ENCODE measurements at places on chromosomes 6 and 20.

DNA sequence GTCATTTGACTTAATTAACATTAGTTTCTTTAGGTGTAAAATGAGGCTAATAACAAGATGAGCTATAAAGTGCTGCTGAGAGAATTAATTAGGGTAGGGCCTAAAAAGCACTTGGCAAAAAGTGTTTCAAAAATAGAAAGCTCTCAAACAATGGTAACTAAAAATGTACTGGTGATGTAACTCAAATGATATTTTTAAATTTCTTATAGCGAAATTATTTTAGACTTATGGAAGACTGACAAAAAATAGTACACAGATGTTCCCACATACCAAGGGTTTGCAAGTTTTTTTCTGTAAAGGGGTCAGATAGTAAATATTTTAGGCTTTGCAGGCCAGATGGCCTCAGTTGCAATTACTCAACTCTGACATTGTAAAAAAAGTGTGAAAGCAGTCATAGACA lies 190.7 kb upstream of the UFL1 start:
- no peak for DNase-seq

GRCh38 chr6:15386110-15386755 lies 140.4 kb downstream of the JARID2 start:
- no peak for DNase-seq

DNA sequence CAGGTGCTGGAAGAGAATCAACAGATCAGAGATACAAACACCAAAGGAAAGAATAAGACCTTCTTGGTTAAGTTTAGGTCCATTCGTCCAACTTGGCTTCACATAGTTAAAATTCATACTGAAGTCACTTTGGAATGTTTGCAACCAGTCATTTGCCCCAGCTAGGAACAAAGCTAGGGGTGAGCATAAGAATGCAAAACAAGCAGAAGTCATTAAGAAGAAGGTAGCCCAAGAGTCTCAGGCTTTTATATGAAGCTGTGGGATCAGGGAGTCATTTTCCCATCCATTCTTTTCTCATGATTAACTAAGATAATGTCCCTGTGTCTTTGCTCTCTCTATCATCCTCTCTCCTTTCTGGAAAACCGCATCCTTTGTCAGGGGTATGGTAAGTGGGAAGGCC lies 51.5 kb upstream of the TMEM170B start:
- no peak for DNase-seq

DNA sequence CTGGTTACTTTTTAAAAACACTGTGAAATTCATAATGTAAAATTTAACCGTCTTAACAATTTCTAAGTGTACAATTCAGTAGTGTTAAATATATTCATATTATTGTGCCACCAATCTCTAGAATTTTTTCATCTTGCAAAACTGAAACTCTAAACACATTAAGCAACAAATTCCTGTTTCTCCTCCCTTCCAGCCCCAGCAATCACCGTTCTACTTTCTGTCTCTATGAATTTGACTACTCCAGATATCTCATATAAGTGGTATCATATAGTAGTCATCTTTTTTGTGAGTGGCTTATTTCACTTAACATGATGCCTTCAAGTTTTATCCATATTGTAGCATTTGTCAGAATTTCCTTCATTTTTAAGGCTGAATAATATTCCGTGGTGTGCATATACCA lies 44.7 kb downstream of the RSPH3 start:
- no peak for DNase-seq

DNA sequence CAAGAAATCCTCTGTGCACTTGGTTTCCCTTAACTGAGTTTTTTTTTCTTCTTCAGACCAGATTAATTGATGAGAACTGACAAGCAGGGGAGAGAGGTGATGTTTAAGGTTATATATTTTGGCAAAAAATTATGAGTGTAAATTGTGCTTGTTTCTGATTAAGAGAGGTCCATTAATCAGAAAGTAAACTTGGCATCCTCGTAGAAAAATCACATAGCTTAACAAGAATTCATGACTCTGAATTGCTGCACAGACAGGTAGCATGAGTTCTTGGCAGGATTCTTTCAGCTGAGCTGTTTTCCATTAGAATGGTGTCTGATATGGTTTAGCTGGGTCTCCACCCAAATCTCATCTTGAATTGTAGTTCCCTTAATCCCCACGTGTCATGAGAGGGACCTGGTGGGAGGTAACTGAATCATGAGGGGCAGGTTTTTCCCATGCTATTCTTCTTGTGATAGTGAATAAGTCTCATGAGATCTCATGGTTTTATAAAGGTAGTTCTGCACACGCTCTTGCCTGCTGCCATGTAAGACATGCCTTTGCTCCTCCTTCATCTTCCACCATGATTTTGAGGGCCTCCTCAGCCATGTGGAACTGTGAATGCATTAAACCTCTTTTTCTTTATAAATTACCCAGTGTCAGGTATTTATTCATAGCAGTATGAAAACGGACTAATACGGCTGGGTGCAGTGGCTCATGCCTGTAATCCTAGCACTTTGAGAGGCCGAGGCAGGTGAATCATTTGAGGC lies 34.2 kb upstream of the DDR1 start:
- no peak for DNase-seq

DNA sequence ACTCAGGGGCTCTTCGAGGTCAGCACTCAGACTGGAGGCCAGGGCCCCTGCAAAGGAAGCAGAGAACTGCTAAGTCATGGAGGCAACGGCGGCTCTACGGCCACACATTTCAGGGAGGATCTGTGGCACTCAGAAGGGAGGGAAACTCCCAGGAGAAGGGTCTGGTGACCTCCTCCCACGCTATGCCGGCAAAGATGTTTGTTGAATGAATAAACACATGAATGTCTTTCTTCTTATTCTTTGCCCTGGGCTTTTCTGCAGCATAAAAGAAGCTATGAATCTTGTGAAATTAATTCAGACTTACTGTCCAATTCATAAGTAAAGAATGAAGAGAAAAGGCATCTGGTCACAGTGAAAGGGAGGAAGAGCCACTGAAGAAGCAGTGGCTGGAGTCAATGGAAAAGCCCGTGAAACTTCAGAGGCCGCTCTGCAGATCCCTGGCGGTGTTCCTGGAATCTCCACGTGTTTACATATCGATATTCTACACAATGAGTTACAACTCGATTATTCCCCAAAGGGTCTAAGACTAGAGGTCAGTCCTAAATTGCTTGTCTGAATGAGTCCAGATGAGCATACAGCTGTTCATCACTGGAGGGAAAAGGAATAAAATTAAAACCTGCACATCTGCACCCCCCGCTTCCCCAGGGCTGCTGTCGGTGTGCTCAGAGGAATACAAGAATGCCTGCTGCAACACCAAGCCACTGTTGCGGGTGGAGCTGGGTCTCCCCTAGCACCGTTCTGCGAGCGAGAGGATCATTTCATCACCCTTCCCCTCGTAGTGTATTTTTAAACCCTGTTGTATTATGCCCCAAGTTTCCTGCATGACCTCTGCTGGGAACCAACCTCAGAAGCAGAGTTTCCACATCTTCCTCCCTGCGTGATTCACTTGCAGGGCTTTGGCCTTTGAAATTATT lies 25.6 kb downstream of the INSM1 start:
- no peak for DNase-seq

- no peak for DNase-seq
These were observed 89.5 kb upstream of the MAP7 start for GRCh38 chr6:136639702-136640101.

- no peak for DNase-seq
These were observed 8.7 kb upstream of the HLA-E start for GRCh38 chr6:30480536-30481156.
